ENCODE measurements at places on chromosomes 6 and 20.
A peak's percentile ranks its signal among the peaks of the same experiment; 100 is the strongest.

DNA sequence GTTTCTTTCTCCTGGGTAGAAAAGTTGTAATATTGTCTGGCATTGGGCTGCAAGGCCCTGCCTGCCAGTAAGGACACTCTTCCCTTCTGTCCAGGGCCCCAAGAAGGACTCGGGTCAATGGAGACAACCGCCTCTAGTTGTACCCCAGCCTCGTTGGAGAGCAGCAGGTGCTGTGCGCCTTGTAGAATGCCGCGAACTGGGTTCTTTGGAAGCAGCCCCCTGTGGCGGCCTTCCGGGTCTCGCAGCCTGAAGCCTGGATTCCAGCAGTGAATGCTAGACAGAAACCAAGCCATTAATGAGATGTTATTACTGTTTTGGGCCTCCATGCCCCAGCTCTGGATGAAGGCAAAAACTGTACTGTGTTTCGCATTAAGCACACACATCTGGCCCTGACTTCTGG lies 37.0 kb downstream of the PLCG1 start:
- DNase-seq: no peak

- no peak for DNase-seq
Observed at GRCh38 chr6:52616059-52616690, 39.3 kb upstream of the TRAM2 start.

DNA sequence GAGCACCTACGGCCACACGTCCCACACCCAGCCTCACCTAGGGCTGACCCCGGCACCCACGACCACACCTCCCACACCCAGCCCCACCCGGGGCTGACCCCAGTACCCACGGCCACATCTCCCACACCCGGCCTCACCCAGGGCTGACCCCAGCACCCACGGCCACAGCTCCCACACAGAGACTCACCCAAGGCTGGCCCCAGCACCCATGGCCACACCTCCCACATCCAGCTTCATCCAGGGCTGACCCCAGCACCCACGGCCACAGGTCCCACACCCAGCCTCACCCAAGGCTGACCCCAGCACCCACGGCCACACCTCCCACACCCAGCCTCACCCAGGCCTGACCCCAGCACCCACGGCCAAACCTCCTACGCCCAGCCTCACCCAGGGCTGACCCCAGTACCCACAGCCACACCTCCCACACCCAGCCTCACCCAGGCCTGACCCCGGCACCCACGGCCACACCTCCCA lies 36.7 kb downstream of the NINL start:
- no peak for DNase-seq

- no peak for DNase-seq
Observed at GRCh38 chr6:43339168-43339567, 30.3 kb downstream of the ZNF318 start.

GRCh38 chr6:162907876-162908481 lies 180.2 kb downstream of the PACRG start:
- DNase-seq: no peak

- no peak for DNase-seq
Observed at GRCh38 chr6:7175462-7175861, 67.7 kb downstream of the RREB1 start.

DNA sequence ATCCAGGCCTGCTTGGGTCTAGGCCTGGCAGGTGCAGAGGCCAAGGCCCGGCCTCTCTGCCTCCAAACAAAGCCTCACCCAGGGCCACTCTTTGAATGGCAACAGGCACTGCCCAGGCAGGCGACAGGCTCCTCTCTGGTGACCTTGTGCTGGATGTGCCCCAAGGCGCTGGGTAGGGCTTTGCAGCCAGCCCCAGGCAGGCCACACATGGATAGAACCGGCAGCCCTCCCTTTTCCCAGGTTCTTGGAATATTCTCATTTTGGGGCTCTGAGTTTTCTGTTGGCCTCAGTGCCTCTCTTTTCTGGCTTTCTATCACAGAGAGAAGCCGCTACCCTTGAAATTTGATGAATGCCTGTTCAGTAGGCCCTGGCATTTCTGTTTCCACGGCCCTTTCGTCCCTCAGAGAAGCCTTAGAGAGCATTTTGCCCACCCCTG lies 18.9 kb downstream of the PKIG start:
- DNase-seq: peak; percentile 20

DNA sequence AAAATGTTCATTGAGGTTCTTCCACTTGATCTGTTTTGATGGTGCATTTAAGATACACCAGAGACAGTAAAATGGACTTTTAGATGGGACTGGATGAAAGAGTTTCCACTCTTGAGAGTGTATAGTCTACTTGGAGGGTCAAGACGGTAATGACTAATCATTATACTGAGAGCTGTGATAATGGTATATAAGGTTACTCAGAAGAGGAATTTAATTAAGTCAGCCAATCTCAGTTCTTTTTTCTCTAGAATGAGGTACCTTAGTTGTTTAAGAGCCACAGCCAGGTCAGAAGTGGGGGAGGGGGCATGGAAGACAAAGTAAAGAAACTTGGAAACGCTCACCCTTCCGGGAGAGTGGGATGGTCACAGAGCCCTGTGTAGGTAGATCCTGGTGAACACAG lies 123.9 kb downstream of the MAP3K4 start:
- no peak for DNase-seq

DNA sequence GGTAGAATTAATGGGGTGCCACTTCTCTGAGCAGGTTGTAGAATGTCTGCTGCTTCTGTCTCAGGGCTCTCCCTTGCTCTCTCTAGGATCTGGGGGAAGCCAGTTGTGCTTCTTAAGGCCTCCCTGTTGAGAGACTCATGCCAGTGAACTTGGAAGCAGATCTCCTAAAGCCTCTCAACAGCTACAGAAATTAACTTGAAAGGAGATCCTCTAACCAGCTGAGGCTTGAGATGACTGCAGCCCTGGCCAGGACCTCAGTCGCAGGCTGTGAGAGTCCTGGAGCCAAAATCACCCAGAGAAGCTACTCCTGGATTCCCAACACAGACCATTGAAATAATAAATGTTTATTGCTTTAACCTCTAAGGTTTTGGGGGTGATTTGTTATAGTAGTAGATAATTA lies 180.2 kb upstream of the MARCKS start:
- DNase-seq: no peak

GRCh38 chr6:103672169-103672568 lies 1187.5 kb downstream of the HACE1 start:
- DNase-seq: no peak

DNA sequence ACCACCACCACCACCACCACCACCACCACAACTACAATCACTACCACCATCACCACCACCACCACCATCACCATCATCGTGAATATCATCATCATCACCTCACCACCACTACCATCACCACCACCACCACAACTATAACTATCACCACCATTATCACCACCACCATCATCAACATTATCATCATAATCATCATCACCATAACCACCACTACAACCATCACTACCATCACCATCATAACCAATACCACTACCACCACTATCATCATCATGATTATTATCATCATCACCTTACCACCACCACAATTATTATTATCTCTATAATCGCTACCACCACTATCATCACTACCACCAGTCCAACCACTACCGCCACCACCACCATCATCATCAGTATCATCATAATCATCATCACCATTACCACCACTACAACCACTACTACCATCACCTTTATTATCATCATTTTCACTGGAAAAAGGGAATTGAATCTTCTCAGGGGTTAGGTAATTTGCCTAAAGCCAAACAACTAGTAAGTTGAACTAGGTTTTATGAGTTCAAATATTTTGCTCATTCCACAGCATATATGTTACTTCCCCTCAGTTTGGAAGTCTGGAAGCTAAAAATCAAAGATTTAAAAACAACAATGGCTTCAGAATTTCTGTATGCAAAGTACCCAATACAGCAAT lies 8.3 kb downstream of the RIPOR2 start:
- DNase-seq: no peak

GRCh38 chr6:140077827-140078560 lies 703.5 kb upstream of the CITED2 start:
- no peak for DNase-seq

GRCh38 chr20:5504061-5504739 lies 187.4 kb upstream of the PROKR2 start:
- peak; percentile 23 for DNase-seq

GRCh38 chr20:49278818-49279676 lies 1.2 kb upstream of the ZNFX1 start:
- DNase-seq: no peak

DNA sequence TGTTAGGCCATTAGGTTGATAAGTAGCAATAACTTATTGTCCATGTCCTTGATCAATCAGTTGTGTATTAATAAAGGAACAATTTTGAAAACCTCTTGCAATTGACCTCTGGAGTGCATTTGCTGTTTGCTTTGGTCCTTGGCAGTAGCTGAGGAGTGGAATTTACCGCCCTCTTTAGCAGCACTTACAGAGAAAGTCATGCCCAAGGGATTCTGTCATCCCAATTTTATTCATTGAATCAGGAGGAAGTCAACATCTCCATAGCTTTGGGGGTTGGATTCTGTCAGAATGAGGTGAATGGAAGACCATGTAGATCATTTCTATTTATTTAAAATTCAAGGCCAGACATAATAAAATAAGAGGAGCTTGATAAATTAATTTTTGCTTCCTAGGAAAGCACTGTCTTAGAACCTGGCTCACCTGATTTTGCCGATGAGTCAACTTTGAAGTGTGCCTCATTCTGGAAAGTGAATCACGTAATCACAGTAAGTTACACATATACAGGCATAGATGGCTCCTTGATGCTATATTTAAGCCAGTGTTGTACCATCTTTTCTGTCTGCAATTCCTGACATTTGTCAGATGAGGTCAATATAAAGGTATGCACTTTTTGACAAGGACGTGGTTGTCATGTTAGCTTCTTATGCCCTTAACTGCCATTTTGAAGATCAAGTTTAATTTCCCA lies 128.7 kb upstream of the MLIP start:
- DNase-seq: no peak

DNA sequence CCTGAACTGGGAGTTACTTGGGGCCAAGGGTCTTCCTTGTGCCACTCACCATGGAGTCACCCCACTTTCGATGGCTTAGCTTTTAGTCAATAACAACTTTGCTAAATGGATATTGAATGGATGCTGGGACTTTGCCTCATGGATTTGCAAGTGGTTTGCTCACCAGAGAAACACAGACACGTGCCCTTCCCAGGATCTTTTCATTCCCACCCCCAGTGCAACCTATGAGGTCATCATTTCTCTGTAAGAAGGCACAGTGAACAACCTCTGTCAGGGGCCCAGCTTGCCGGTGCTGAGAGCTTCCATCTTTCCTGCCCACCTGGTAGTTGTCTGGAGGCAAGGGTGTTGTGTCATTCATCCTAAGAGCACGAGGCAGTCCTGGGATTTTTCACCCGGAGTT lies 256.8 kb upstream of the PMEPA1 start:
- DNase-seq: no peak

GRCh38 chr6:11682561-11682975 lies 96.0 kb downstream of the ADTRP start:
- no peak for DNase-seq

DNA sequence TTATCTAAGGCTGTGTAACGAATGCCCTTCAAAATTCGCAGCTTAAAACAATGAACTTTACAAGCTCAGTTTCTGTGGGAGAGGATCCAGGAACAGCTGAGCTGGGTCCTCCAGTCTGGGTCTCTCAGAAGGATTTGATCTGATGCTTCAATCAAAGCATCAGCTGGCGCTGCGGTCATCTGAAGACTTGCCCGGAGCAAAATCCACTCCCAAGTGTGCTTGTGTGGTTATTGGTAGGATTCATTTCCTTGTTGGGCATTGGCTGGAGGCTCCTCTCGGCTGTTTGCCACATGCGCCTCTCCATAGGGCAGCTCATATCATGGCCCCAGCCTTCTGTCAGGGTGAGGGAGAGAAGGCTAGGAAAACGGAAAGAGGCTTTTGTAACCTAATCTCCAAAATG lies 269.3 kb upstream of the CHD6 start:
- DNase-seq: no peak

DNA sequence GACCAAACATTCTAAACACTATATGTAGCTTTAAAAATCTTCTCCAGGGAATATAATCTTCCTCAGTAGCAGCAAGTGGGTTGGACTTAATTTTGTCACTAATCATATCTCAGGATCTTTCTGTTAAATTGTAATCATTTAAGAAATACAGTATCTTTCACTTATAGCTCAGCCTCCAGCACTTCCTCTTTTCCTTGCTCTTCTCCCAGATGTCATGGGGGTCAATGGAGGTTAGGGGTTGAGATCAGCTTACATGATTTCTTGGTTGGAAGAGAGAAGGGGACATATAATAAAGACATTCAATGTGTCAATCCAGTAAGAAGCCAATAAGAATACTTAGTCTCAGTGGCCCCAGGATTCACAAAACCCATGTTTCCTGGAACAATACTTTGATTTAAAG lies 15.7 kb upstream of the REPS1 start:
- no peak for DNase-seq

- peak; percentile 64 for DNase-seq
Observed at GRCh38 chr20:4108495-4109306, 93.3 kb upstream of the RNF24 start.

- no peak for DNase-seq
Observed at GRCh38 chr6:21593927-21594415, 420 bp downstream of the SOX4 start.

- no peak for DNase-seq
Observed at GRCh38 chr20:22836877-22837276, 198.2 kb upstream of the SSTR4 start.

DNA sequence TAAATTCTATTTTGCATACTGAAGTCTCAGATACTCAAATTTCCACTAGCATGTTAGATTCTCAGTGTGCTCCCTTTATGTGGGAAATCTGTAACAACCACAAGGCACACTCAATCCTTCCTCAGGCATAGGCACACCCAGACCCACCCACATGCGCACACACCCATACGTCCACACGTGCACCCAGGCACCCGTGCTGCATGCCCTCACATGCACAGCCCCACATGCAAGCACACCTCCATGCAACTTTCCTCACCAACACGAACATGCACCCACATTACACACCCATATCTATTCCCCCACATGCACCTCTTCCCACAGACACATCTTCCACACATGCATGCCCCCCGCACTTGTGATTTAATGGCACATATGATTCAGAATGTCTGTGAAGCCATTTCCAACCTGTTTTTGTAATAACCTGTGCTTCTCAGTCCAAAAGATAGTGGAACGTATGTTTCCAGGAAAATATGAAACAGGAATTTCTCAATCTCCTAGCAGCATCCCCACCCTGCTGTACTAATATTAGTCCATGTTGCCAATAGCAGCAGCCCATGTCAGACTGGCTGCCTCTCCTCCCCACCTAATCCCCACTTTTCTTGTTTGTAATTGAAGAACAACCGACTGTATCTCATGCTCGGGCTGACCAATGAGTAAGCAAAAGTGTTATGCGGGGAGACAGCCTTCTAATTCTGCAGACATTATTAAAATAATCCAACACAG lies 11.3 kb upstream of the CYP24A1 start:
- no peak for DNase-seq

DNA sequence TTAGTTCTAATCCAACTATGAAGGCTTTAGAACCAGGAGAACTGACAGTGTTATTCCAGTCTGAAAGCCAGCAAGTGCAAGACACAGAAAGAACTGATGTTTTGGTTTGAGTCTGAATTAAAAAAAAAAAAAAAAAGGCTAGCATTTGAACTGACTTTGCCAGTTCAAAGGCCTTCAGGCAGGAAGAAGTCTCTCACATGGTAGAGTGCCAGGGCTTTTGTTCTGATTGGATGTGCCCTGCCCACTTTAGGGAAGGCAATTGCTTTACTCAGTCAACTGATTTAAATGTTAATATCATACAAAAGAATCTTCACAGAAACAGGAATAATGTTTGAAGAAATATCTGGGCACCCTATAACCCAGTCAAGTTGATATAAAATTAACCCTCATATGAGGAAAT lies 212.2 kb downstream of the HIVEP2 start:
- no peak for DNase-seq

Measured in substantia nigra (tissue), 51 donors.